ENCODE measurements at places on chromosomes 16 and 17.

- peaks cover 29% of the 10 kb centered on the region for H3K4me1 ChIP-seq
- no peaks in the 10 kb centered on the region for H3K36me3 ChIP-seq
- H3K27me3 ChIP-seq, result peaks cover 5% of the 10 kb centered on the region
- DNase-seq, result peak; percentile 91
- peak within 1 kb of the TSS; percentile 94 for H3K27ac ChIP-seq
- peak within 1 kb of the TSS; percentile 94 for H3K4me3 ChIP-seq
Observed at GRCh38 chr17:57084802-57085447, at the start of gene AKAP1. Gene AKAP1 (plus strand): TSS chr17:57085246. CDS start chr17:57105465, 20,219 bp downstream.

GRCh38 chr16:3051494-3051893 lies 5.1 kb downstream of the MMP25 start:
- no peak overlapping the region for H3K4me3 ChIP-seq
- no peaks in the 10 kb centered on the region for H3K36me3 ChIP-seq
- H3K4me1 ChIP-seq, result no peaks in the 10 kb centered on the region
- H3K27ac ChIP-seq, result no peak overlapping the region
- H3K27me3 ChIP-seq, result peaks cover 24% of the 10 kb centered on the region
- DNase-seq, result no peak

DNA sequence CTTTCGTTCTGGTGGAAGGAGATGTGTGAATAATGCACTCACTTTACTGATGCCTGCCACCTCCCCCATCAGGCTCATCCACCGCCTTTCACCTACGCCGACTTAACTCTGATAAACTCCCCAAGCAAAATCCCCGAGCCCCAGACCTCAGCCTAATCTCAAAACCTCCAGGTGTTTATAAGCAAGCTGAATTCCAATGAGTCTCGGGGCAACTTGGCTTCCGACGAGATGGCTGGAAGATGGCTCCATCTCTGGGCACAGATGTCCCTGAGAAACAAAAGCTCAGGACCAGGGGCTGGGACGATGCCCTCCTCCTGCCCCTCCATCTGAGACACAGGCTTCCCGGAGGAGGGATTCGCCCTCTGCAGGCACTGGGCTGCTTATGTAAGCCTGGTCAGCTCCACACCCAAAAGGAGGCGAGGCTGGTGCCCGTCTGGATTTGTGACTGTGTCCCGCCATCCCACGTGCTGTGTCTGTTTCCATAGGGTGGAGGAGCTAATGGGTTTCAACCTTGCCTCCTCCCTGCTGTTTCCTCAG lies 386.4 kb upstream of the TNRC6C start:
- peaks cover 63% of the 10 kb centered on the region for H3K27me3 ChIP-seq
- H3K36me3 ChIP-seq, result no peaks in the 10 kb centered on the region
- H3K4me3 ChIP-seq, result no peak overlapping the region
- no peak overlapping the region for H3K27ac ChIP-seq
- H3K4me1 ChIP-seq, result peaks cover 8% of the 10 kb centered on the region
- DNase-seq, result no peak

- H3K4me3 ChIP-seq, result peak overlapping the region; percentile 93
- peak overlapping the region; percentile 87 for H3K27ac ChIP-seq
- H3K36me3 ChIP-seq, result peaks cover 4% of the 10 kb centered on the region
- DNase-seq, result no peak
- H3K27me3 ChIP-seq, result peaks cover 8% of the 10 kb centered on the region
Observed at GRCh38 chr17:20156196-20157000, 147.2 kb downstream of the SPECC1 start.

GRCh38 chr16:73354434-73354833 lies 306.5 kb upstream of the ZFHX3 start:
- H3K27me3 ChIP-seq, result peaks cover 31% of the 10 kb centered on the region
- no peaks in the 10 kb centered on the region for H3K36me3 ChIP-seq
- no peak overlapping the region for H3K4me3 ChIP-seq
- H3K4me1 ChIP-seq, result no peaks in the 10 kb centered on the region

DNA sequence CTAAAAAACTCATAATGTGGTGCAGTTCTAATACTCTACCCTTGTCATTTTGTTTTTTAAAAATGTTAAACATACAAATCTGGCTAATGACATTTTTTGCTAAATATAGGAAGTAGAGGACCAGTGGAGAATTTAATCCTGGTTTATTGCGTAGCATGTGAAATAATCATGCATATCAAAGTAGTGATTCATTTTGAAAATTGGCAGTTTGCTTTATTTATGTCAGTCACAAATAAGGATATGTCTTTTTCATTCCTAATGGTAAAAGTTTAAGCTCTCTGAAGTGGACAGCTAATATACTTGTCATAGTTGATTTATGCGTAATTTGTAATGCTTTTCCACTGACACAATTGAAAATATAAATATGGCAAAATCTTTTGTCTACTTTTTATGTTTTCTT lies 224.2 kb downstream of the BCAS3 start:
- H3K27ac ChIP-seq, result peak overlapping the region; percentile 68
- DNase-seq, result peak; percentile 57
- H3K36me3 ChIP-seq, result peaks cover 13% of the 10 kb centered on the region
- peak overlapping the region; percentile 29 for H3K4me3 ChIP-seq

- peak within 1 kb of the TSS; percentile 95 for H3K4me3 ChIP-seq
- H3K27ac ChIP-seq, result peak within 1 kb of the TSS; percentile 91
- peaks cover 15% of the 10 kb centered on the region for H3K4me1 ChIP-seq
- peaks cover 19% of the 10 kb centered on the region for H3K36me3 ChIP-seq
Observed at GRCh38 chr16:28846080-28846932, at the start of gene TUFM. Gene TUFM (minus strand): TSS chr16:28846348. CDS start chr16:28846269, 79 bp downstream.

DNA sequence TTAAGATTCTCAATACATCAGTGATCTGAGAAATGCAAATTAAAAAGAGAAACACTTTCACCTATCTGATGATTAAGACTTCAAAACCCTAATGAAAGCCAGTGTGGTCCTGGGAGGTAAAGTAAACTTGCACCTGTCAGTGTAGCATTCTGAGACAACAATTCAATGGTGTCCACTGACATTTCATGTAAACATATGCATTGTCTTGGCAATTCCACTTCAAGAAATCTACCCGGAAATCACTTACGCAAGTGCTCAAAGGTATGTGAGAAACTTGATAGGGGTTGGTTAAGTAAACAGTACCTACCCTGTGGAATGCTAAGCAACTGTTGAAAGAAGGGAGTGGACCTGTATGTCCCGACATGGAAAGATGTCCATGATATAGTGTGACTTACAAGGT lies 2.1 kb downstream of the ST6GALNAC1 start:
- no peak for DNase-seq
- peaks cover 48% of the 10 kb centered on the region for H3K27me3 ChIP-seq
- no peaks in the 10 kb centered on the region for H3K4me1 ChIP-seq
- no peak overlapping the region for H3K4me3 ChIP-seq
- no peak overlapping the region for H3K27ac ChIP-seq
- peaks cover 1% of the 10 kb centered on the region for H3K36me3 ChIP-seq

GRCh38 chr17:45332989-45333701 lies 16.3 kb upstream of the MAP3K14 start:
- peaks cover 5% of the 10 kb centered on the region for H3K27me3 ChIP-seq
- no peak overlapping the region for H3K27ac ChIP-seq
- peaks cover 19% of the 10 kb centered on the region for H3K4me1 ChIP-seq
- no peak overlapping the region for H3K4me3 ChIP-seq

DNA sequence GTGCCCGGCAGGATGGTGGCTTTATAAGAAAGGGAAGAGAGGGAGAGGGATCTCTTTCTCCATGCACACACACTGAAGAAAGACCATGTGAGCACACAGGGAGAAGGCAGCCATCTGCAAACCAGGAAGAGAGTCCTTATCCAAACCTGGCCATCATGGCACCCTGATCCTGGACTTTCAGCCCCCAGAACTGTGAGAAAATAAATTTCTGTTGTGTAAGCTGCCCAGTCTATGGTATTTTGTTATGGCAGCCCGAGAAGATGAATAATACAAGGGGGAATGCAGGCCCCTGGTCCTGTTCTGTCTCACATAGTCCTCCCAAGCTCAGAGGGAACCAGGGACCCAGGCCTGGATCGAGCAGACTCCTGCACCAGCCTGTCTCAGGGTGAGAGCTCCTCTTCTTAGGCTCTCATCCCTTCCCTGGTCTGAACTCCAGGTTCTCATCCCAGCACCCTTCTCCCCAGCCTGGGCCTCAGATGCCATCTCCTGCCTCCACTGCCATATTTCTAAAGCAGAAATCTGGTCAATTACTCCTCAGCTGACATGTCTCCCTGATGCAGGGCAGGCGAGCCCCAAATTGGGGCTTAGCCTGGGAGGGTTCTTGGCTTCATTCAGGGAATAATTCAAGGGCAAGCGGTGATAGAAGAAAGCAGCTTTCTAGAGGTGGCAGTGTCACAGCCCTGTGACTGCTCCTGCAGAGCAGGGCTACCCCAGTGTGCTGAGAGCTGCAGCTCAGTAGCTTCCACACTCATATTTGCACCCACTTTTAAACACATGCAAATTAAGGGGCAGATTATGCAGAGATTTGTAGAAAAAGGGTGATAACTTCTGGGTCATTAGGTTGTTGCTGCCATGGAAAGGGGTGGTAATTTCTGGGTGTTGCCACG lies 28.8 kb downstream of the IGFBP4 start:
- no peak for DNase-seq
- no peak overlapping the region for H3K4me3 ChIP-seq
- peaks cover 31% of the 10 kb centered on the region for H3K4me1 ChIP-seq
- H3K36me3 ChIP-seq, result no peaks in the 10 kb centered on the region
- H3K27me3 ChIP-seq, result peaks cover 18% of the 10 kb centered on the region

GRCh38 chr17:40110026-40110845 lies 9.8 kb upstream of the NR1D1 start:
- no peaks in the 10 kb centered on the region for H3K36me3 ChIP-seq
- H3K27ac ChIP-seq, result peak overlapping the region; percentile 99
- peak overlapping the region; percentile 86 for H3K4me3 ChIP-seq
- no peak for DNase-seq
- H3K4me1 ChIP-seq, result peaks cover 95% of the 10 kb centered on the region

DNA sequence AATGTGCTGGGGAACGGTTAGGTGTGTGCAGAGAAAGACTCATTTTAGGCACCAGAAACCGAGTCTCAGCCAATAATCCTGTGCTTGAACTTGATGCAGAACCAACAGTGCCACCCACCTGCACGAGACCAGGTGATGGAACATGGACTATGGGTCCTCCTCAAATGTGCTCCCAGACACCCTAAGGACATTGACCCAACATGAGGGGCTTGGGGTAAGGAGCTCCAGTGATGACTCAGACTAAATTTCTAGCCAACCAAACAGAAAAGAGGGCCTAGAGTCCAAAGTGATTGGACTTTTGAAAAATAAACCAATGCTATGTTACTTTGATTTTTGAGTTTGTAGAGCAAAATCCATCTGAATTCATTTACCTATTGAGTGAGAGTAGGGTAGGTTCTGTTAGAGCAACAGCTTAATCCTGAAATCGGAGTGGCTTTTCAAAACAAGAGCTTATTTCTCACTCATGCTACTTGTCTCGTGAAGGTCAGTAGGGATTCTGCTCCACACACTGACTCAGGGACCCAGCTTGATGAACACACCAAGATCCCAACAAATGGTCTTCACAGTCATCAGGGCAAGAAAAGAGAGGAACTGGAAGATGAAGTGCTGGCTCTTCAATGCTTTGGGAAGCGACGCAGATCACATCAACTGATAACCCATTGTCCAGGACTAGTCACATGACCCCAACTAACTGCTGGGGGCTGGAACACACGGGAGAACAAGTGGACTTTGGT lies 21.8 kb downstream of the FAM20A start:
- peaks cover 8% of the 10 kb centered on the region for H3K4me1 ChIP-seq
- DNase-seq, result no peak
- H3K4me3 ChIP-seq, result no peak overlapping the region
- peaks cover 2% of the 10 kb centered on the region for H3K27me3 ChIP-seq

GRCh38 chr17:44348234-44348987 lies 3.3 kb downstream of the GRN start:
- H3K36me3 ChIP-seq, result peaks cover 8% of the 10 kb centered on the region
- H3K27ac ChIP-seq, result peak overlapping the region; percentile 32
- H3K4me3 ChIP-seq, result no peak overlapping the region
- H3K4me1 ChIP-seq, result peaks cover 28% of the 10 kb centered on the region
- DNase-seq, result peak; percentile 45

DNA sequence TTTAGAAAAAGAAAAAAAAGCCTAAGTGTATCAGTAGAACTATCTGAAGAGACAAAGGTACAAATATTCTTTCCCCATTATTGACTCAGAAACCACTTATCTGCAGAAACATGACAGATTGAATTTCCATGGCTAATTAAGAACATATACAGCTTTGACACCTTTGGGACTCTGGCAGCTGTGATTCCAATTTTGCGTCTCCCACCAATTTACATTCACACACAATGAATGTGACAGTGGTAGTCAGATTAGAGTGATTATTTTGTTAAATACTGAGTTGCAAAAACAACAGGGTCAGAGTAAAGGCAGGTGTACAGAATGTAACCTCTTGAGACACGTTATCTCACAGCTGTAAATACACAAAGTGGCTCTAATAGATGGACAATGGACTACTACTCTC lies 5.3 kb upstream of the PPM1D start:
- H3K27me3 ChIP-seq, result no peaks in the 10 kb centered on the region
- DNase-seq, result no peak
- no peaks in the 10 kb centered on the region for H3K36me3 ChIP-seq
- H3K27ac ChIP-seq, result no peak overlapping the region

DNA sequence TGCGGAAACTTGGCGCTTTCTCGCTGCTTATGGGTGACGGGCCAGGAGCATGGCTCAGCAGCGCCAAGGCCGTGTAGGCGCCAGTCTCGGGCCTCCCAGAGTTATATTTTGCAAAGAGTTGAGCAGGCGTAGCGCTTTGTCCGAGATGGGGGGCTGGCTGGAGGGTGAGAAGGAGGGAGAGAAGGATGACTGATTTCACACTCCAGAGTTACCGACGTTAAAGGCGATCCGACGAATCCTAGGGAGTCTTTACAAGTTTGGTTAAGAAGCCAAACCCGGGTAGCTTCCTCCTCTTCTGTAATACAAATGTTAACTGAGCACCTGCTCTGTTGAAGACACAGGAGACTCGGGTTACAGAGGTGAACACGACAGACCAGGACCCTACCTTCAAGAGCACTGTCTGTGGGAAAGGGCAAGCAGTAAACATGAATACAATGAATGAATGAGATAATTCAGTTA lies 782 bp downstream of the POLR2A start:
- peak overlapping the region; percentile 99 for H3K4me3 ChIP-seq
- no peak for DNase-seq
- peaks cover 82% of the 10 kb centered on the region for H3K4me1 ChIP-seq
- peak overlapping the region; percentile 100 for H3K27ac ChIP-seq

DNA sequence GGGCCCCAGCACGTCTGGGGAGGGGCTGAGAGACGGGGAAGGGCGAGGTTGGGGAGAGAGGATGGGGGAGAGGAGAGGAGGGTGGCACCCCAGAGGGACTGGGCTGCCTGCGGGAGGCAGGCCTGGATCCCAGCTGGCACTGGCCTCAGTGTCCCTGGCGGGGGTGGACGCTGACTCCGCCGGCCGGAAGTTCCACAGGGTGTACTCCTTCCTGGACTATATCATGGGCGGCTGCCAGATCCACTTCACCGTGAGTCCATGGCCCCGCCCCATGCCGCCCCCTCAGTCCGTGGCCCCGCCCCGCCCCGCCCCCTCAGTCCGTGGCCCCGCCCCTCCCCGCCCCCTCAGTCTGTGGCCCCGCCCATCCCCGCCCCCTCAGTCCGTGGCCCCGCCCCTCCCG lies 11.3 kb downstream of the CPNE7 start:
- H3K4me1 ChIP-seq, result no peaks in the 10 kb centered on the region
- H3K27ac ChIP-seq, result no peak overlapping the region
- no peaks in the 10 kb centered on the region for H3K36me3 ChIP-seq
- peaks cover 3% of the 10 kb centered on the region for H3K27me3 ChIP-seq

GRCh38 chr17:28616281-28616680 lies 2.3 kb upstream of the RSKR start:
- peaks cover 50% of the 10 kb centered on the region for H3K36me3 ChIP-seq
- H3K27me3 ChIP-seq, result peaks cover 5% of the 10 kb centered on the region
- H3K4me1 ChIP-seq, result no peaks in the 10 kb centered on the region

All from HFFc6 (cell line).